GM23338 (cell line): ENCODE measurements at places on chromosomes 7 and 10.

DNA sequence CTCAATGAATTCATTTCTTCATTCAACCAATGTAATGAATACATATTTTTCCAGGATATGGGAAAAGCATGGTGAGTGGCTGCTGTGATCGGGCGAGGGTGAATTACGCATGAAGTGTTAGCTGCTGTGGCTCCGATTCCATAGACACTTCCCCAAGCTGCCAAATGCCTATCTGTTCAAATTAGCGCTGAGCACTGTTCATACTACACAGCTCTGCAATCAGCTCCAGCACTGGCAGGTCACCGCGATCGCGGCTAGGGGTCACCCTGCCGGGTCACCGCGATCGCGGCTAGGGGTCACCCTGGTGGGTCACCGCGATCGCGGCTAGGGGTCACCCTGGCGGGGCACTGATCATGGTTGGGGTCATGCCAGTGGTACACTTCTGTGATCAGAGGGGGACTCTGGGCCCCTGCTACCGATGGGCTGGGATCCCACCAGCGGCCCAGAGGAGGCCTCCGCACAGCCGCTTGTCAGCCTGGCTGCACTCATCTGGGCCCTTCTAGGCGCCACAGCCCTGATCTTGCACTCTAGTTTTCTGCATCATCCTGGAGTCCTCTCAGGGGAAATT, 49.3 kb downstream of the JAKMIP3 start:
- no peak for DNase-seq

- peak; percentile 81 for DNase-seq
These were observed 621 bp upstream of the FAM13C start for GRCh38 chr10:59362959-59363381.

GRCh38 chr7:108038986-108039385, 36.0 kb upstream of the LAMB1 start:
- DNase-seq: no peak

- no peak for DNase-seq
These were observed 198.1 kb downstream of the AUTS2 start for GRCh38 chr7:69796416-69796815.

DNA sequence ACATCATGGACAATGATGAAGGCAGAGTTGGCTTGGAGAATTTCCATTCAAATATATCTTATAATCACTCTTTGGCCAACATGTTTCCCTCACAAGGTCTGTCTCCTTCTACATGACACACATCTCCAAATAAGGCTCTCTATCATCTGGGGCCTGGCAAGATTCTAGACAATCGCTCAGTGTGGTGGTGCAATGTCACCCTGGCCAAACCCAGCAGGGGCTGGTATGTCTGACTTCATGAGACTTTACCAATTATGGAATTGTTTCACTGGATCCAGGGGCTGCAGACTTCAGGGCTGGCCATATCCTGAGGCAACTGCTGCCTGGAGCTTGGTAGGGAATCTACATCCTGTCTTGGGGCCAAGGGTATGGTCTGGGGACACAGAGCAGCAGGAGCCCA, 319.0 kb downstream of the PLXNA4 start:
- DNase-seq: no peak

- no peak for DNase-seq
These were observed 85.4 kb upstream of the PDGFA start for GRCh38 chr7:604884-605531.

DNA sequence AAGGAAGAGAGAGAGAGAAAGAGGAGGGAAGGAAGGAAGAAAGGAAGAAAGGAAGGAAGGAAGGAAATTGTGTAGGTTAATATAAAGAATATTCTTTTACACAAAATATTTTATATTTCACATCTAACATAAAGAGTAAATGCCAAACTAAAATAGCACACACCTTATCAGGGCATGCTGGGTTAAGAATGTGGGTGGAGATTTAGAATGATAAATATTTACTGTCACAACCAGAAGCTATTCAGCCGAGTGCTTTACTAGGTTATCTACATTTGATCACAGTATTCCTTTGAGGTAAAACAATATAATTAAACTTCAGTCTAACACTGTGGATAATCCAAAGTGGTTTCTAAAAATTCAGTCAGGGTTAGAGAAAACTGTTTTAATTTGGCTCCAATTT, 103.3 kb downstream of the SEMA3A start:
- DNase-seq: no peak

DNA sequence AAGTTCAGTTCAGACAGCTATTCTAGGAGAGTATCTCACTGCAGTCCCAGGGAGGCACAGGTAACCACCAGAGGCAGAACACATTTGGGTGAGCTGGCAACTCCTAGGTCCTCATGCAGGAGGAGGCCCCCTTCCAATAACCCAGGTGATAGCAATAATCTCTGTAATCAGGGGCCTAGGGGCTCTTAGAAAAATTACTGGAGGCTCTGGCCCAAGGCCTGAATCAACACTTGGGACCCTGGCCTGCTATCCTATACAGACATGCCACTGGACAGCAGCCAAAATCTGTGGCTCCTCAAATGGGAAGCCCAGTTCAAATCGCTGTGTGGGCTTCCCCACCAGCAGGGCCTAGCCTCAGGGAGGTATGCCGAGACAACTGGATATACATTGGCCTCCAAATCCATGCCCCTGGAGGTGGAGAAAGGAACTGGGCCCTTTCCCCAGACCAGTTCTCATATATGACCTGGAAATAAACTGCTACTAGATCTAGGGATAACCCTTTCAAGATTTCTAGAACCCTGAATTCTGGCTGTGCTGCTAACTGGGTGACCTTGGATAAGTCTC, 1.6 kb downstream of the AVPI1 start:
- DNase-seq: peak; percentile 72

- DNase-seq: peak; percentile 82
These were observed 171.2 kb upstream of the COL1A2 start for GRCh38 chr7:94223375-94224084.

DNA sequence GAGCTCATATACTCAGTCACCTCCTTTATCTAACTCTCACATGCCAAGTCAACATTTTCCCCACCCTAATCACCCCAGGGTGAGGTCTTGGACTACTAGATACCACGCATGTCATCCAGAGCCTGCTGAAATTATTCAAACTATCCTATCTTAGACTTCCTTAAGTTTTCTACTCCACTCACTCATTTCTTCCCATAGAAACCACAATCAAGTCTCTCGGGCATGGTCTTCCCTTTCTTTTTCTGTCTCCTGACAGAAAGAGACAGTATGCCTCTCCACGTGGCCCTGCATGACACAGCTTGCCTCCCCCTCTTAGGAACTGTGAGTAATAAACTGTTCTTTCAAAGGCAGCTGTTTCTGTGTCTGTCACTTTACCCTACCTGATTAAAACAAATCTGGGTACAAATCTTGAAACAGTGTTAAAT, 29.4 kb downstream of the TAS2R41 start:
- DNase-seq: no peak

- no peak for DNase-seq
These were observed 46.5 kb upstream of the ITGB8 start for GRCh38 chr7:20284003-20284770.

GRCh38 chr10:11141571-11142091, 124.0 kb downstream of the CELF2 start:
- no peak for DNase-seq

- no peak for DNase-seq
These were observed 217.9 kb downstream of the GLRX3 start for GRCh38 chr10:130353928-130354572.

DNA sequence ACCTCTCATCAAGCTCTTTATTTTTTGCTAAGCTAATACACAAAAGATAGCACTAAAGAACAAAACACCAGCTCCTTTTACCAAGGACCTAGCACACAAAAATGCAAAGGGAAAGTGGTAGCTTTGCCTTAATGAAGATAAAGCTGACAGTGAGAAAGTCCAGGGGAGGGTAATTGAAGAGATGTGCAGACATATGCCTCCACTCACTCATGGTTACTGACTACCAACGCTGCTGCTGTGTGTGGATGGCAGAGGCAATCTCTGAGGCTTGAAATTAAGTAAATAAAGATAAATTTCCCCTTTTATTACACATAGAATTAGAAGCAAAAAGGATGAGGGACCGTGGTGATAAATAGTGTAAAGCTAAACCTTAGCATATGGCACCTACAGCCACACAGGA, 87.0 kb downstream of the HGF start:
- no peak for DNase-seq

GRCh38 chr10:49600046-49600445, 10.1 kb upstream of the SLC18A3 start:
- DNase-seq: no peak

GRCh38 chr7:121436136-121436535, 40.0 kb upstream of the FAM3C start:
- no peak for DNase-seq

DNA sequence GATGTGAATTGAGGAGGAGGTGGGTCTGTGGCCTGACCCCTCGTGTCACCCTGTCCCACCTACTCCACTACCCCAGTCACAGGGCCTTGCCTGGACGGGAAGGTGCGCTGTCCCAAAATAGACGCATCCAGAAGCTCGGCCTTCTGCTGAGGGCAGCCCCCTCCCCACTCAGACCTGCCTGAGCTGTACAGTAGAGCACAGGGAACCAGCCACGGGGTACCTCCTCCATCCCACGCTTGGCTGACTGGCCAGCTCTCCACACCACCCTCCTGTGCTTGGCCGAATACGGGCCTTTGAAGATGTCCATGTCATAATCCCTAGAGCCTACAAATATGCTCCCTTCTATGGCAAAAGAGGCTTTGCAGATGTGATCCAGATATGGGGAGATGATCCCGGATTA, 88.3 kb downstream of the CHST15 start:
- no peak for DNase-seq

- DNase-seq: peak; percentile 79
These were observed 107.0 kb upstream of the INSIG1 start for GRCh38 chr7:155190688-155191087.

DNA sequence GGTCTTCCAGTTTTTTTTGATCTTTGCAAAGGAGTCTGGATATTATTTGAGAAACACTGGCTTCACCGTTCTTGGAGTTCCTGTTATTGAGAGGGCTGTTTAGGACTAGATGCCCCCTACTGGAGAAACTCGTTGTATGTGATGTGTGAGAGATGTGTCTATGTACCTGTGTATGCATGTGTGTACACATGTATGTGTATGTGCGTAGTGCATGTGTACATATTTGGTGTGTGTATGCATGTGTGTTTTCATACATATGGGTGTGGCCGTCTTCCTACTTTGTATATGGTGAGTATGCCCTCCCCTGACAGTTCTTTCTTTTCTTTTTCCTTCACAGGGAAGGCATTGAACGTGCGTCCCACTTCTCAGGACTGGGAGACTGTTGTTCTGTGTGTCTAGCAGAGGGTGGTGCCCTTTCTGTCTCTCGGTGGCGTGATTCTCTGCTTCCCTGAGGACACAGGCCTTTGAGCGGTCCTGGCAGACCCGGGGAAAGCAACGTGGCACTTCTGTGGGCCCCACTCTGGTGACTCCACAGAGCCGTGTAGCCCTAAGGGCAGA, 3.0 kb upstream of the CALHM3 start:
- DNase-seq: peak; percentile 76

DNA sequence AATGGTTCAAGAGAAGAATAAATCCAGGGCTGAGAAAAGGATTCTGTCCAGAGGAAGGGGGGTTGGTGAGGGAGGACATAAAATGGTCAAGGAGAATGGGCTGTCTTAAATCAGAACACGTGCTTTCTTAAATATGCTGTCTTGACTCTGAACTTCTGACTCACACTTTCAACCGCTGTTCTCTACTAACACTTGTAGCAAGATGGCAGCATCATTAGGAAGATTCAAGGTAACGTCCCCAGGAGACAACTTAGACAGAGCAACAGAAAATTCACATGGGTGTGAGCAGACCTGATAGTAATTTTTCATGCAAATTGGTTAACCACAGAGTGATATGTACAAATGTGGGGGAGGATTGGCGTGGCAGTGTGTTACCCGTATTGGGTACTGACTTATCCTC, 126.8 kb upstream of the GALNT17 start:
- no peak for DNase-seq

- no peak for DNase-seq
These were observed 11.7 kb downstream of the AASS start for GRCh38 chr7:122132341-122132740.

DNA sequence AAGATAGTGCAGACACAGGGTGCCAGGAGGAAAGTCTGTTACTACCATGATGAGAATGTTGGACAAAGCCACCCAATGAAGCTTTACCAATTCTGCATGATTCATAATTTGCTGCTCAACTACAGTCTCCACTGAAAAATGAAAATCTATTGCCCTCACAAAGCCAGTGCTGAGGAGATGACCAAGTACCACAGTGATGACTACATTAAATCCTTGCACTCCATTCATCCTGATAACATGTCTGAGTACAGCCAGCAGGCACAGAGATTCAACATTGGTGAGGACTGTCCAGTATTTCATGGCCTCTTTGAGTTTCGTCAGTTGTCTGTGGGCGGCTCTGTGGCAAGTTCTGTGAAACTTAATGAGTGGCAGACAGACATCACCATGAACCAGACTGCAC, 144.0 kb downstream of the PLCE1 start:
- no peak for DNase-seq

DNA sequence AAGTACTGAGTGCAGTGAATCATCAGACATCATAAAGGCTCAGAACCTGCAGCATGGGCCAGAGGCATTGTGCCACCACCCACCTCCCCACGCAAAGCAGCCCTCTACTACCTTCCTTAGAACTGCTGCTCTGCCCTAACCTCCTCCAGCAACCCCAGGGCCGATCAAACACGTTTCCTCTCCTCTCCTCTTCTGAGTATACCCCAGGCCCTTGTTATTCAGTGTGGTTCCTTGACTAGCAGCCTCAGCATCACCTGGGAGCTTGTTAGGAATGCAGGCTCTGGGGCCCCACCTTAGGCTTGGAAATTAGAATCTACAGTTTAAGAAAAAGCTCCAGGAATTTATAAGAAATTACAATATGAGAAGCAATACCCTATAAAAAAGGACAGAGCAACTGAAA, 33.2 kb downstream of the DYDC1 start:
- peak; percentile 22 for DNase-seq

DNA sequence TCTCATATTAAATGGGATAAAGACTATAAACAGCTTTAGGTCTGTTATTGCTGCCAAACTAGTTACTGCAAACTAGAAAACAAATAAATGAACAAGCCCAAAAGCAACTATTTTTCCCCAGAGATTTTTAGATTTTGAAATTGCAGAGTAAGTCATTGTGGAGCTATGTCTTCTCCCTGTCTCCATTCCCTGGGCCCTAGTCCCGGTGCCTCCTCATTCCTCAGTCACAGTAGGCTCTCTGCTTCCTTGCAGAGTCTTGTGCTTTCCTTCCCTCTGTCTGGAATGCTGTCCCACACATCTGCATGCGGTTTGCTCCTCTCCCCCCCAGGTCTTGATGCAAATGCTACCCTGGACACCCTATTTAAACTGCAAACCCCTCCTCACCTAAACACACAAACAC, 4.0 kb downstream of the PNLIPRP3 start:
- peak; percentile 7 for DNase-seq

DNA sequence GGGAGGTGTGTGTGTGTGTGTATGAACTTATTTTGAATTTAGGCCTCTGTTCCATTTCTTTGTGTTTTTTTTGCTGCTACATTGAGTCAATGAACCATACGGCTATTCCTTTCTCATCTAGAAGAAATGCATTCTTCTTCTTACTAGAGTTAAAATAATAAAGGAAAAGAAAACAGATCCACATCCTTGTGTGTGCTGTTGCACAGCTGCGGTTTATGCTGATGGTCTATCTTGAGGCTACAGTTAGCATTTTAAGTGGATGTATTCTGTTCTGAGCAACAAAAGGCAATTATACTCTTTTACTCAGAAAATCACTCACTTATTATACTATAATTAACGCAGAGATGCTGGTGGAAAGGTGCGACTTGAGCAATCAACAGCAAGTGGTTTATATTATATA, 615.0 kb upstream of the MBL2 start:
- DNase-seq: no peak

GRCh38 chr7:128236924-128237586, 4.0 kb upstream of the LEP start:
- DNase-seq: peak; percentile 6
